ENCODE measurements at places on chromosomes 12 and 14.

DNA sequence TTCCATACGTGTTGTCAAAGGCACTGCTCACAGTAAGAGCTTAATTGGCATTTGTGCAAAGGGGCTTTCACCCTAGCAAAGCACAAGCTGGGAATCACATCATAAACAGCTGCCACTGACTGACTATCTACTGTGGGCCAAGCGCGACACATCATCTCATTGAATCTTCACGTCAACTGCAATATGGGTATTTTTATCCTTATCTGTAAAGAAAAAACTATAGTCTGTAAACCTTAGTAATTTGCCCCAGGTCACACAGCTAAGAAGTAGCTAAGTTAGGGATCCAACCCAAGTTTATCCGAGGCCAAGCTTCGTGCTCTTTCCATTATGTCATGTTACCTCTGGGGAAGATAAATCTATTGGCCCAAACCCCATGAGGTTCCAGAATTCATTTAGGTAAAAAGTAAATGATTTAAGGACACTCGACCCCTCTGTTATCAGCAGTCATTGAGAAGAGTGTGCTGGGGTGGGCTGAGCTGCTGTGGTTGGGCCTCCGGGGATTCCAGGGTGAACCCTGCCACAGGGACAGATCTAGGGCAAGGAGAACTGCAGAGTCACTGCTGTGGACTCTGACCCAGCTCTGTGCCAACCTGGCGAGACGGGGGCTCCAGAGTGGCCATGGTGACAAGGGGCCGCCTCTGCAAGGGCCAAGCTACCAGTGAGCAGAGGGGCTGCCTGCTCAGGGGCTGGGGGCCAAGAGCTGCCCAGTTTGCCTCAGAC is 27.6 kb downstream of the NCKAP5L start:
- DNase-seq: no peak

DNA sequence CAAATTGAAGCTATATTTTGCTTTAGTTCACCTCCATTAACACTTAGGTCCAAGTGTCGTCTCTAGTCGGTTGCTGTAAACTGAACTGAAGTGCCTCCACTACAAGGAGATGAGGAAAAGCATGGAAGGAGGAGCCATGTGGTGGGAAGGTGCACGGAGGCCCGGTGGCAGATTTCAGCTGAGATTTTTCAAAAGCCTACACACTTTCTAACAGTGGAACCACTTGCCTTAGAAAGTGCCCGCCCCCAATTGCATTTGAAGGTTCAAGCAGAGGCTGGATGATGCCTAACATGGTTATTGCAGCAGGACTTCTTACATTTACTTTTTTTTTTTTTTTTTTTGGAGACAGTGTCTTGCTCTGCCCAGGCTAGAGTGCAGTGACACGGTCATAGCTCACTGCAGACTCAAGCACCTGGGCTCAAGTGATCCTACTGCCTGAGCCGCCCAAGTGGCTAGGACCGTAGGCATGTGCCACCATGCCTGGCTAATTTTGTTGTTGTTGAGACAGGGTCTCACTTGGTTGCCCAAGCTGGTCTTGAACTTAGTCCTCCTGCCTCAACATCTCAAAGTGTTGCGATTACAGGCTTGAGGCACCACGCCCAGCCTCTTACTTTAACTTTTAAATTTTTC is 27.6 kb downstream of the EML1 start:
- DNase-seq: no peak

- DNase-seq: no peak
Observed at GRCh38 chr14:68729556-68729955, 63.3 kb downstream of the ZFP36L1 start.

- no peak for DNase-seq
Observed at GRCh38 chr12:108531929-108532848, 17.1 kb downstream of the FICD start.

- no peak for DNase-seq
Observed at GRCh38 chr12:6700646-6701051, at the start of gene PIANP. Gene PIANP (minus strand): TSS chr12:6700815. CDS start chr12:6698061, 2,754 bp downstream.

DNA sequence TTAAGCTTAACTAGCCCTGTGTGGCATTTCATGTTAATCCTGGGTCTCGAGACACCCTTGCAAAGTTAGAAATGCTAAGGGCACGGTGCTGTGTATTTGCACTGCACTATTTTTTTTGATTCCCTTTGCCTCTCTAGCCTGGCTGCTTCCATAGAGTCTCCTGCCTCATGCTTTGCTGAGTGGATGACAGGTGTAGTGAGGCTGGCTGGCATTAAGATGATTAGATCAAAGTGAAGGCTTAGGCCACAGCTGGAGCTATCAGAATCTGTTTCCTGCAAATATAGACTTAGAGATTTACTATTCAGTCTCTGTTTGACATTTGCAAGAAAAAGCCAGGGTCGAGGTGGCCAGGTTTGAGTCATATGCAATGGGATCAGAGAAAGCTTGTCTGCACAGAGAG is 791.1 kb downstream of the AACS start:
- no peak for DNase-seq

GRCh38 chr14:60956202-60956601 is 24.7 kb downstream of the TRMT5 start:
- DNase-seq: no peak

GRCh38 chr12:30975581-30975980 is 49.0 kb downstream of the TSPAN11 start:
- no peak for DNase-seq

GRCh38 chr14:103728721-103729120 is 13.1 kb downstream of the ZFYVE21 start:
- DNase-seq: no peak

DNA sequence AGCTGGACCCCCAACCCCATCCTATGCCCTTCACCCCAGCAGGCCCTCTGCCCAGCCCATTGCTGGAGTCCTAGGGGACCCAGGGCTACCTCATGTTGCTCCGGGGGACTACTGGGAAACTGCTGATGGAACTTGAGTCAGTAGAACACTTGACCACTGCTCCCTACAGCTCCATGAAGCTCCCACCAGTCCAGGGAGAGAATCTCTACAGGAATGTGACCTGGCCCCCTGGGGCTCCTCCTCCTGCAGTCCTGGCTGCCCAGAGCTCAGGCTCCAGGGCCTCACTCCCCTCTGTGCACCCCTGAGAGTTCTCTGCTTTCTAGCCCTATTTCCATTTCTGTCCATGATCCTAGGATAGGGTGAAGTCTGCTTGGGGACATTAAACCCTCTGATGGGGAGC is 10.8 kb upstream of the AQP2 start:
- no peak for DNase-seq

- DNase-seq: no peak
Observed at GRCh38 chr14:58305730-58306129, 7.4 kb downstream of the ARID4A start.

DNA sequence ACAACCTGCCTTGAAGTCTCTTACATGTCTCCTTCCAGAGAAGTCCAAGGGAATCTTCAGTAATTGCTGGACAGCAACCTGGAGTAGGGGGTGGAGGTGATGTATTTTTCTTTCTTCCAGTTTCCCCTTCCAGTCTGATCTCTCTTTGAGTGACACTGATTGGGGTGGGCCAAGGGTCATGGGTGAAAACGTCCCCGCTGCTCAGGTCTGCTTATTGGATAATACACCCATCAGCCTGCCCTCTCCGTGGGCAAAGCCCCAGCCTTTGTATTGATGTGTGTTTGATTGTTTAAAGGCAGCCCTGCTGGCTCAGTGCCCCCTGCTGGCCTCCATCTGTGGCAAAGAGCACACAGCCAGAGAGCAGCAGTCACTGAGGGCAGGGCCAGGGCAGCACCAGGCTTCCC is 35.7 kb upstream of the ATP2A2 start:
- DNase-seq: no peak

Data from GOT3 (cell line).